ENCODE measurements at places on chromosomes 7 and 10.

- no peak for DNase-seq
Measured at GRCh38 chr10:117218654-117219053, 21.4 kb downstream of the KCNK18 start.

GRCh38 chr7:98679741-98680140 is 62.7 kb downstream of the NPTX2 start:
- no peak for DNase-seq

- no peak for DNase-seq
Measured at GRCh38 chr10:2464483-2464882, 602.9 kb upstream of the PFKP start.

DNA sequence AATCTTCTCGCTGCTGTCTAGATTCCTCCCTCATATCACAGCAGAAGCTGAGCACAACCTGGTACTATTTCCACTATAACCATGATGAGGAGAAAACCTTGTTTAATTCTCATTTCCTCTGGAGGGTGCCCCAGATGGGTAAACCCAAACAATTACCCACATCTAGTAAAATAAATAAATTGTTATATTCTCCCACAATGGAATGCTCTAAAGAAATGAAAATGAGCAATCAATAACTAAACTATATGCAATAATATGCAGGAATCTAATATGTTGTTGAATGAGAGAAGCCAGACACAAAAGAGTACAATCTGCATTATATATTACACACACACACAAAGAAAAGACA is 37.0 kb downstream of the SGMS1 start:
- DNase-seq: no peak

DNA sequence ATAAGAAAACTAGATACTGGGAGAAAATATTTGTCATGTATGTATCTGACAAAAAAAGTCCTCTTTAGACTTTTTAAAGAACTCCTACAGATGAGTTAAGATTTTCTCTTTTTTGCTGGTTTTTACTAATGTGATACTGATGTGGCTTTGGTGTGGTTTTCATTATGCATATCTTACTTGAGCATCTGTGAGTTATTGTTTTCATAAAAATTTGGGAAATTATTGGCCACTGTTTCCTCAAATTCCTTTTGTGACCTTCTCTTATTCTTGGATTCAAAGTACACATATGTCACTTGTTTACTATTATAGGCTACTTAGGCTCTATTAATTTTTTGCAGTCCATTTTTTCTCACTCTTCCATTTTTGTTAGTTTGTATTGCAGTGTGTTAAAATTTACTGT is 89.0 kb downstream of the PPP1R9A start:
- no peak for DNase-seq

GRCh38 chr7:87234949-87235348 is 15.4 kb upstream of the TMEM243 start:
- no peak for DNase-seq

- peak; percentile 13 for DNase-seq
Measured at GRCh38 chr10:132549371-132549770, 11.8 kb downstream of the INPP5A start.

DNA sequence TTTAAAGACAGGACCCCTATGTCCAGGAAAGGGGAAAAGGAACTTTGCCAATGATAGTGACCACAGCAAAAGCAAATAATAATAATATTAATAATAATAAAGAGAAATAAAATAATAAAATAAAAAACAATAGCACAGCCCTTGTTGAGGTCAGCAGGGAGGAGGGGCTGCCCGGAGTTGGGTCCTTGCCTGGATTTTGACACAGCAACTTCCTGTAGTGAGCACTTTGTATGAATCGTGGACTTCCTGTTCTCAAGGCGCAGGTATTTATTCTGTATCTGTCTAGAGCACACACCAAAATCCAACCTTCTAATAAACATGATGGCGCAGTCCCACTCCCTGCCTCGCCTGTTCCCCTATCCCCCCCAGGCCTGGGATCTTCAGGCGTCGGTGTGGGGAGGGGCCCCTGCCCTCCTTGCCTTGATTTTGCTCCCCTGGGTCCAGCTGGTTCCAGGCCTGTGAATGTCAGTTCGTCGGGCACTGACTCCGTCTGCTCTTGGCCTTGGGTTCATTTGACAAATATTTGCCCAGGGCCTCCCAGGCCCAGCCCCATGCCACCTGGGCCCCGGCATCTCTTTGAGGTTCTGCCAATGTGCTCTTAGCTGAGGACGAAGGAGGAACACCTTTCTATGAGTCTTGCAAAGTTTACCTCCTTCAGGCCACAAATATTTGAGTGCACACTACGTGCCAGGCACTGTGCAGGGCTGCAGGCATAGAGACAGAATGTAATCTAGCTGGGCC is 13.9 kb downstream of the TRIM8 start:
- no peak for DNase-seq

- DNase-seq: no peak
Measured at GRCh38 chr10:92846854-92847201, 1.5 kb upstream of the EXOC6 start.

GRCh38 chr10:22335173-22335933 is 9.9 kb upstream of the SPAG6 start:
- DNase-seq: peak; percentile 71

GRCh38 chr7:36469236-36469635 is 79.6 kb downstream of the ANLN start:
- DNase-seq: no peak

GRCh38 chr7:29255906-29256692 is 61.5 kb downstream of the CHN2 start:
- no peak for DNase-seq

GRCh38 chr7:151850491-151851124 is 26.3 kb downstream of the PRKAG2 start:
- no peak for DNase-seq

- no peak for DNase-seq
Measured at GRCh38 chr10:77284797-77285196, 352.8 kb downstream of the KCNMA1 start.

DNA sequence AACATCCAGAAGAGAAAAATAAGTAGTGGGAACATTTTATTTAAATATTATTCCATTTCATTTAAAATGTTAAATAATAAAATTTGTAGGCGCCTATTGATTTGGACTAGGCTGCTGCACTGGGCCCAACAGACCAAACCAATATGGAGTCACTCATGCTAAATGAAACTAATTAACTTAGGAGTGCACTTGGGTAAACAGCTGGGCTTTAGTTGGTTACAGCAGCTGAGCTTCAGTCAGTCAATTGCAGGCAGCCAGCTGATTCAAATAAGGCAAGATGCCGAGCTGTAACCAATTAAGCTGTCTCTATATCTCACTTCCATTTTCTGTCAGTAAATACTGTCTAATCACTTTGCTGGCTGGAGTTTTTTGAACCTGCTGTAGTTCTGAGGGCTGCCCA is 102.1 kb upstream of the WDR11 start:
- DNase-seq: no peak

DNA sequence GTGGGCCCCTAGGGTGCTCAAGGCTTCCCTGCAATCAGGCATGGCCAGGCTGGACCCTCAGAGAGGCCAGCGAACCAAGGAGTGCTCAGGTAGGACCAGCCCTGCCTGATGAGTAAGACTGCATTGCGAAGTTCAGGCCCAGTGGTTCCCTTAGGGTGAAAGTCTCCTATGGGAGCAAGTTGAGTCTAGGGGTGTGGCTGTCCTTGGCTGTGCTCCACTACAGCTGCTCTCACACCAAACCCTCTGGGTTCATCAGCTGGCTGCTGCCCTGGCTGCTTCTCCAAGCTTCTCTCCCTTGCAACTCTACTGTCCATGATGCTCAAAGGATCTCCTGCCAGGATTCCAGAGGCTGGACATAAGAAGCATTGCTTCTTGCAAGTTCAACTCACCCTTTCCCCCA is 18.7 kb downstream of the FAM25A start:
- DNase-seq: no peak

GRCh38 chr10:55742487-55742886 is 618.6 kb downstream of the ZWINT start:
- DNase-seq: no peak

DNA sequence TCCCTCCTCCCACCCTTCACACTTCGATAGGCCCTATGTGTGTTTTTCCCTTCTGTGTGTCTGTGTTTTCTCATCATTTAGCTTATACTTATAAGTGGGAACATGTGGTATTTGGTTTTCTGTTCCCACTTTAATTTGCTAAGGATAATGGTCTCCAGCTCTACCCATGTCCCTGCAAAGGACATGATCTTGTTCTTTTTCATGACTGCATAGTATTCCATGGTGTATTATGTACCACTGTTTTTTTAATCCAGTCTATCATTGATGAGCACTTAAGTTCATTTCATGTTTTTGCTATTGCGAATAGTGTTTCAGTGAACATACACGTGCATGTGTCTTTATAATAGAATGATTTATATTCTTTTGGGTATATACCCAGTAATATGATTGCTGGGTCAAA is 46.3 kb upstream of the GNAT3 start:
- DNase-seq: no peak

- DNase-seq: no peak
Measured at GRCh38 chr10:107444443-107444842, 279.9 kb upstream of the SORCS1 start.

- no peak for DNase-seq
Measured at GRCh38 chr10:58268454-58268945, 462 bp upstream of the CISD1 start.

DNA sequence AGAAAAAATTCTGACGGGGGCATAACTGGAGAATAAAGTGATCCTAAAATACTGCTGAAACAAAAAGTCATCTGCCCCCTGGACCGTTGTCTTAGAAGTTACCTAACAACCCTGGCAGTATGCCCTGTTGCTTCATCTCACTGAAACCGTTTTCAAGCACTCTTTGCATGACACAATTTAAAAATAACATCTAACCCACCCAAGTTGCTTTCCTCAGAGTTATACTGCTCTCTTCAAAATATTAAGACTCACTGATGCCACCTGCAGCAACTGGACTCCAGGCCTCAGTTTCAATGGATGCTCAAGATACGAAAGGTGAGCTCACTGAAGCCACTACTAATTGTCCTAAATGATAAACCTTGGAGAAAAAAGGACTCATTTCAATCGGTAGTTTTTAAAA is 57.4 kb downstream of the CDK6 start:
- DNase-seq: no peak

DNA sequence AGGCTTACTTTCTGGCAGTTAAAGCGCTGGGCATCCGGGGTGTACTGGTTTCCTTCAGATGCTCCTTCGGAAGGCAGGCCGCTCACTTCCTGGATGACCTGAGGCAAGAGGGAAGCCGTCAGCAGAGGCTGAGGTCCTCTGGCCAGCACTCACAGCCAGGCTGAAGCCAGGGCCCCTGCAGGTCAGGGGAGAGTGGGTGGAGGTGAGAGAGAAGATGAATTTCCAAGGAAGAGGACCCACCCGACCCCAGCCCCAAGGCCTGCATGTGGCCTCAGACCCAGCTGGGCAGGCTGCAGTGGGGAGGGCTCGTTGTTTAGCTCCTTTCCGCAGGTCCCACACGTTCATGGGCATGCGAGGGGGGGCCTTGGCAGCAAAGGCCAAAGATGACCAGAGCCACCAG is 71.3 kb downstream of the VWA2 start:
- DNase-seq: no peak

DNA sequence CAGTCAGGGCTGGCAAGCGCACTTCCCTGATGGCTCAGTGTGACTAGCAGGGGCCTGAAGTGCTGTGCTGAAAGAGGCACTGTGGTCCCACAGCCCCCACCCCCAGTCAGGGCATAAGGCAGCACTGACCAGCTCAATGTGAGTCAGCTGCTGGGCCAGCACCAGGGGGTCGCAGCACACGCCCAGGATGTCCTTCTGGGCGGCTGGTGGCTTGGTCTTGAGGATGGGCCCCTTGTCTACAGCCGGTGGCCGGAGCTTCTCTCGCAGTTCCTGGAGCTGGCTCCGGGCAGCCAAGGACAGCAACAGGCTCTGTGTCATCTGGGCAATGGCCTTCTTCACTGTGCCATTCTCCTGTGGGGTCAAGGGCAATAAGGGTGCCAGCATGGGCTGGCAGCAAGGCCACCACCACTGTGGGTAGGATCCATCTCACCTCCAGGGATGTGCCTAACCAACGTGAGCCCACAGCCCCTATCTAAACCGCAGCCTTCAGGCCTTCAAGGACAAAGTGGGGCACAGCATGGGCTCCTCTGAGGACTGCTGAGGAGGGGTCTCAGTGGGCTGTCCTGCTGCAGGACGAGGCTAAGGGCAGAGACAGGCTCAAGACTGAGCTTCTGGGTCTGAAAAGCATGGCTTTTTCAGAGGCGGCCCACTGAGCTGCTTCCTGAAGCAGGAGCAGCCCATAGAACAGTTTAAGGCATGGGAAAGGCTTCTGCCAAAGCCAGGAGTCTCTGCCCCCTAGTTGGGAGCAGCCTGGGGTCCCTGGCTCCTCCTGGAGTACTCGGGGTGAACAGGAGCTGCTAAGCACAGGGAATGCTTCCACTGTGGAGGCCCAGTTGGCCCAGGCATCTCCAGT is 62.5 kb downstream of the CSGALNACT2 start:
- DNase-seq: peak; percentile 14

GRCh38 chr7:148916186-148916585 is 32.1 kb upstream of the EZH2 start:
- no peak for DNase-seq

GRCh38 chr7:7263297-7264230 is 81.2 kb downstream of the C1GALT1 start:
- no peak for DNase-seq

DNA sequence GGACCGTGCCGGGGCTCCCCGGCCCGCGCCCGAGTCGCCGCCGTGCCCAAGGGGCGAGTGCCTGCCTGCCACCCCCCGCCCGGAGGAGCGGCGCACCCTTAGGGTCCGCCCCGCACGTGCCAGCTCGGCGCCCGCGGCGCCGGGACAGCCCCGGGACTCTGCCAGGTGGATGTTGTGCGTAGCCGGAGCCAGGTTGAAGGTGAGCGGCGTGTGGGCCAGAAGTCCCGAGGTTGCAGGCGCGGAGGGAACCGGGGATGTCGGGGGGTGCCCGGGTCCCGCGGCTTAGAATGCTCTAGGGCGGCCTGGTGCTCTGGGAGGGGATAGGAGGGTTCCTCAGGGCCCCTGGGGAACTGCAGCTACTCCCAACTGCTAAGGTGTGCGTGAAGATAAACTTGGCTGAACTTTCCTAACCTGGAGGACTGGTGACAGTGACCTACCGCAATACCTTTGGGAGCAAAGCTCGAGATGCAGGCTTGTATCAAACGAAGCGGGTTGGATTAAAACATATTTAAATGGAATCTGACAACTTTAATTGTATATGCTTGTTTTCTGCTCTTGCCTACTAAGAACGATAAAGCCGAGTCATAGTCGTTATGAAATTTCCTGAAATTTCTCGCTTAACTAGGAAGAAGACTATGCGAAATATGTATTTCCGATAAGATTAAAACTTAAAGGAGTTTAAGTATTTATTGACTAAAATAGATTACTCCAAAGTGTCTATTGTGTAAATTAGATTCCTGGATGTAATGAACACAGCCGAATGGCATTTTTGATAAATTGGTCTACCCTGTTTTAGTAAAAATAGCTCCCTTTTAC is at the start of gene CUX1:
TSS of gene CUX1 (plus strand) at position 156 of the 816 bp plus-strand sequence. CDS start at position 170, 14 bp downstream.
- DNase-seq: no peak

GRCh38 chr10:19845503-19846368 is 29.5 kb downstream of the PLXDC2 start:
- DNase-seq: no peak
